ENCODE measurements at places on chromosomes 2 and 18.

DNA sequence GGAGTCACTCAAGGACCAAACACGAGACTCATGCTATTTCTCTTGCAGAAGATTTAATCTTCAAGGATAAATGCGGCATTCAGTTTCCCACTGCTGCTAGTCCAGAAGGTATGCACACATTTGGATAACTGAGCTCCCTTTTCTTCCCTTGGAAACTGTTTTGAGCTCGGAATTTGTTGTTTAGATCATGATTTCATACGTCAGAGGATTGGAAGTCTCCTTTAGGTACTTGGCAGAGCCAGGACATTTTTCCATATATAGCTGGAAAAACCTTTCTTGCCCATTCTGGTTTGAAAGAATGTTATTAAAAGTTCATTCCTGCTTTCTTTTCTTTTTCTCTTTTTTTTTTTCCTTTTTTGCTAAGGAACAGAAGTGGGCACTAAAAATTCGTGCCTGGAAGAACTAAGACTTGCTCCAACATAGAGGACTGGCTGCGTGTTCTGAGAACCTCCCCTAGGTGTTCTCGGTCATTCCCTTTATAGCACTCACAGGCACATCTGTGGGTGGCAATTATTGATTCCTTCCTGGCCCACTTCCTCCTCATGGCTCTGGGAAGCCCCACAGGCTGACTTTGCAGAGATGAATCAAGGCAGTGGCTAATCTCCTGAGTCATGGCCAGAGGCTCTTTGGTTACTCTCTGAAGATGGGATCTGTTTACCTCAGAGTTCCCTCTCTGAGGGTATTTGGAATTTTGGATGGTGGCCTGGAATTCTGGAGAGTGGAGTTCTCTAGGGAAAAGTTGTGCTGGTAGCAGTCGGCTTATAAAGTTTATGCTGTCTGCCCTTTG is 104.8 kb downstream of the PLCL1 start:
- peak; percentile 38 for DNase-seq

DNA sequence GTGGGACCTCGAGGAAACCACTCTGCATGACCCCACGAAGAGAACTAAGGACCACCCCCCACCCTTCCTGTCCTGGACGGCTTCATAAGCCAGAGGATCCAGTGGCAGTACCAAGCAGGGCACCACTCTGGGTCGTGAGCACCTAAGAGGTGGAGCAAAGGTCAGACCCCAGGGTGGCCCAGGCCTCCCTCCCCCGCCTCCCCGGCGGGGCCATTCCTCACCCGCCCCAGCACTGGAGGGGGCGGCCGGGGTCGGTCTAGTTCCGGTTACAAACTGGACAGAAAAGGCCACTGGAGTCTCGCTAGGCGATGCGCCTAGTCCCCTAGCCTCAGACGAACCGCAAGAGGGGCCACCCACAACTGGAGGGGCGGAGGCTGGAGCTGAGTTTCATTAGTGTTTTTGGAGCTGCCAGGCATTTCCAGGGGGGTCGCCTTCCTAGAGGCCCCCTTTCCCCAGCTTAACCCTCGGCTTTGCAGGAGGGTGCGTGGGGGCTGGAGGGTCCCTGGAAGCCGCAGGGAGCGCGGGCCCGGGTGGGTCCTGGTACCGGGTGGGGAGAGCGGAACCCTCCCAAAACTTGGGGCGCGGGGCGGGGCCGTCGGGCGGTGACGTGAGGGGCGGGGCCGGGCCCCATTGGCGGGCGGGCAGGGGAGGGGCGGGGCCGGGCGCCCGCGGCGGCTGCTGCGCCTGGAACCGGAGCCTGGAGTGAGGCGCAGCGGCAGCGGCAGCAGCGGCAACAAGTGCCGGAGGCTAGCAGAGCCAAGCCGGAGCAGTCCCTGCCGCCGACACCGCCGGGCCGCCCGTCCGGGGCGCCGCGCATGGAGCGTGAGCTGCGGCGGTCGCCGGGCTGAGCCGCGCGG is at the start of gene B3GNT2:
Gene B3GNT2, plus strand, starts transcription at position 695 of the 857 bp plus-strand sequence. CDS start 26,106 bp downstream, outside the sequence.
- DNase-seq, result peak; percentile 68

- peak; percentile 72 for DNase-seq
These were observed 39.4 kb downstream of the HADHB start for GRCh38 chr2:26284132-26284531.

- no peak for DNase-seq
These were observed 97.1 kb downstream of the INHBB start for GRCh38 chr2:120442923-120443571.

DNA sequence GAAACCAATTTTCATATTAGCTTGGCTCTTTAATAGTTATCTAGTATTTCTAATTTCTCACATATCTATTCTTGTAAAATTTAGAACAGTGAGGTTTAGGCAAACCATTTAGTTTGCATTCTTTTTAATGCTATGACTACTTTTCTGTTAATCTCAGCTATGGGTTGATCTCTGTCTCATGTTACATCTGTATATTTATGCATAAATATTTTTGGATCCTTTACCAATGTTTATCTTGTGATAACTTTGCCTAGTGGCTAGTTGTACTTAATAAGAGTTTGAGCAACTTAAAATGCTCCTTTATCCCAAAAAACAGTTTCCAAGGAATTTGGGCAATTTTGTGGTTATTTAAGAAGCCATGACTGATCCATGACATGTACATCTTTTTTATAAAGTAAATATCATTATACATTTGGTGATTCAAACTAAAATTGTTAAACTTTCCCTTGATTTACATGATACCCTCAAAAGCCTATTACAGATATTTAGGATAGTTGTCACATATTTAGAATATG is 86.3 kb downstream of the R3HDM1 start:
- DNase-seq, result no peak

GRCh38 chr18:47986620-47987387 is 56.3 kb upstream of the SMAD2 start:
- no peak for DNase-seq

- no peak for DNase-seq
These were observed 150.6 kb downstream of the ZNF236 start for GRCh38 chr18:76972846-76973519.

GRCh38 chr18:60646725-60647124 is 274.1 kb upstream of the MC4R start:
- no peak for DNase-seq

DNA sequence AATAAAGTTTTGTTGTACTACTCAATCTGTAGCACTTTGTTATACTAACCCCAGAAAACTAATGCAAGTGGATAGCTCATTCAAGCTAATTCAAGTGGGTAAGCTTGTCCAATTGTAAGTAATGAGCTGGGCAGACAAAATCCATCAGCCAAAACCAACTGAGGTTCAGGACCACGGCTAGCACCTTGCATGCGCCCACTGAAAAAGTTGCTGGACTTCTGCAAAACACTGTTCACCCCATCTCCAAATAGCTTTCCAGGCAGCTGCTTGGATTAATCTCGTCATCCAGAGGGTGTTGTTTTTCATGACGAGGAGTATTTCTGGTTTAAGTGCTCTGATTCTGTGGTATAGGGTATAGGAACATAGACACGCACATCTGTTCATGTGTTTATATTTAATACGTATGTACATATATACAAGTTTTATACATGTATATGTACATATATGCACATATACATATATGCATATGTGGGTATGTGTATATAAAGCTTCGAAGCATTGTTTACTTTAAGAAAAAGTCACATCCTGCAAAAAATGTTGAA is 307.5 kb downstream of the GALR1 start:
- DNase-seq, result peak; percentile 1

DNA sequence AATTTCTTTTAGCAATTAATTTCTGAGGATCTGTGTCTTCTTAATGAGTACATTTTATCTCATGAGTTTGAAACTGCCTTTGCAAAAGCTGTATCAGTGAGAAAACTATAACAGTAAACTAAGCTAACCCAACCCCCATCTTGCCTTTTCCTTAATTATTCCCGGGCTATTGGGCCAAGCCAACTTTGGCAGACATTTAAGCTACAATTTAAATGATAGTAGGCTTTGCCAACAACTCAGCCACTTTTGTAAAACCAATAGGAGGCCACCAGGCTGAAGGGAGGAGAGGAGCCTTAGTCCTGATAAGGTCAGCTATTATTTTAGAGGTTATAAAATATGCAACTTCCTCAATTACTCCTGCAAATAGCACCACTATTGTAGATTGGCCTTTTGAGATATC is 218.0 kb upstream of the KCNJ3 start:
- DNase-seq, result no peak

GRCh38 chr18:53380063-53380639 is 844.3 kb downstream of the MBD2 start:
- peak; percentile 36 for DNase-seq

DNA sequence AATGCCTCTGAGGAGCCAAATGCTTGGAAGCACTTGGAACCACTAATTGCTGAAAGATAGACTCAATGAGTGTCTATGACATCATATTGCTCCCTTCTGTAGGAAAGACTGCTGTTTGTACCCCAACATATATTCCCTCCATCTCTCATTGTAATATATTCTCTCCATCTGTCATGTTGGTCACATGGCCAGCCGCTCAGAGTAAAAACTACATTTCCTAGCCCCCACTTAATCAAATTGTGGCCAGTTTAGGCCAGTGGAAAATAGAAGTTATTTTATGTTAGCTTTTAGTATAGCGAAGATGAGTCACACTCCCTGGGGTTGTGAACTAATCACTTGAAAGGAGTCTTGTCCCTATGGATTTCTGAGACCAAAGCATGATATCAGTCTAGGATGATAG is 160.2 kb downstream of the HNMT start:
- no peak for DNase-seq

GRCh38 chr2:118246726-118247125 is 158.5 kb downstream of the INSIG2 start:
- DNase-seq, result no peak

- DNase-seq, result peak; percentile 7
These were observed 775.5 kb downstream of the RNF144A start for GRCh38 chr2:7692657-7693161.

GRCh38 chr2:197285361-197285760 is 25.2 kb downstream of the ANKRD44 start:
- no peak for DNase-seq

DNA sequence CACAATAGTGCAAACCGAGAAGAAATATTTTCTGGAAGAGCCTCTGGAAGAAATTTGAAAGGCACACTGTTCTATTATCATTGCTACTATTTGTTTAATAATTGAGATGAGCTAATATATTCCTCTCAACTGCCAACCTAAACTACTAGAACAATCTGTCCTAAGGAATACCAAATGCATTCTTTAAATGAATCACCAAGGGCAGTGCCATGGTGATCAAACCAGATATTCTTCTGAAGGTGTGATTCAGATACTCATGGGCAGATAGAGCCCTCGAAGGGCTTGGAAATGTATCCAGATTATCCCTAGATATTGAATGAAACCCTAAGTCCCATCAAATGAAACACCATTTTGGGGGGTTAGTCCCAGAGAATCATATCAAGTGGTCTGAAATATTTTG is 76.6 kb downstream of the FIGN start:
- no peak for DNase-seq

GRCh38 chr2:63764630-63765029 is 77.1 kb upstream of the UGP2 start:
- no peak for DNase-seq

GRCh38 chr18:22871809-22872525 is 61.2 kb upstream of the RBBP8 start:
- DNase-seq, result peak; percentile 32

DNA sequence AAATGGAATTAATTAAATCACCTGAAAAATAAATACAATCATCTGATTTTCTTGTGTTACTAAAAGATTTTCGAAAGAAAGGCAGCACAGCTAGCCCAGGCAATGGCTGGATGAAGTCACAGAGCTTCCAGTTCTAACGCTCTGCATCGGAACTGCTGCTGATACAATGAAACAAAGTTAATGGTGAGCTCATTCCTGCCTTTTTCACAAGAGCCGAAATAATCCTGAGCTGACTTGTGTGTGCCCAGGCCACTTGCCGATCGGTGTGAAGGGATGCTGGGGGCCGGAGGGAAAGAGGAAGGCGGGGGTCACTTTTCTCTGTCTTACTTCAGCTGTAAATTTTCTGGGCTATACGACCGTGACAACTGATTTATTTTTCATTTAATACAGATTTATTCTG is 149.5 kb downstream of the INO80D start:
- DNase-seq, result no peak

- no peak for DNase-seq
These were observed 3.3 kb downstream of the NCK2 start for GRCh38 chr2:105747991-105748390.

GRCh38 chr18:80105369-80106167 is 3.5 kb upstream of the ADNP2 start:
- no peak for DNase-seq

DNA sequence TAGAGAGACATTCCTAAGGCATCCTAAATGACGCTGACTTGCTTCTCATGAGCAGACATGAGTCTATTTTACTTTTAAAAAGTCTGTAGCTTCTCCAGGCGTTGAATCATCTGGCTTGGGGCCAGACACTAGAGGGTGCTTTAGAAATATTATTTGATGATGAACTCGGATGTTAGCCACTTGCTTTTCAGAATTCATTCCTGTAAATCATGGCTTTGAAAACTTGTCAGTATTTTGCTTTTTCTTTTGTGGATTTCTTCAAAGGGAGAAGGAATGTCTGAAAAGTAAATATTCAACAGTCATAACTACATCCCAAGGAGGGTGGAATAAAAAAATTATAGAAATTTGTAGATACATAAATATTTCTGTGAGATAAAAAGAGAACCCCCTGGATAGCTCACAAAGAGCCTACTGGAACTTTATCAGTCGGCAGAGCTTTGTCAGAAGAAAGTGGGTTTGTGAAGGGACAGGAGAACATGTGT is 370.8 kb downstream of the OSR1 start:
- DNase-seq, result peak; percentile 95

DNA sequence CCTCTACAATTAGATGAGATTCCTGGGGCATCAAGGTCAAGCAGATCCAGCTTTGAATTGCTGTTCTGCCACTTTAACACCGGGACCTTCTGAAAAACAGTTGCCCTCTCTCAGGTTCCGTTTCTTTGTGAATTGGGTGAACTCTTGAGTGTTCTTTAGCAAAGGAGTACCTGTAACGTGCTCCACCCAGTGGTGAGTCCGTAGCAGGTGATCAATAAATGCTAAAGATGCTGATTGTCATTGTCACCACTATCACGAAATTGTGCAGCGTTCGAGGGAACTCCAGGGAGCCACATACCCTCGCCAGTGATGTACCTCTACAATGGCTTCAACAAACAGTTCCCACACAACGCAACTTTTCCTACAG is 81.9 kb downstream of the TCF7L1 start:
- DNase-seq, result no peak

GRCh38 chr18:12694032-12694431 is 8.5 kb downstream of the CEP76 start:
- DNase-seq, result no peak

GRCh38 chr2:181594322-181594721 is 62.6 kb downstream of the CERKL start:
- DNase-seq, result no peak

GRCh38 chr2:42132966-42133641 is 36.0 kb upstream of the EML4 start:
- DNase-seq, result peak; percentile 97

Measured in iris pigment epithelial cell (primary cell).